ENCODE measurements at places on chromosomes 3 and 15.
A peak's percentile ranks its signal among the peaks of the same experiment; 100 is the strongest.

DNA sequence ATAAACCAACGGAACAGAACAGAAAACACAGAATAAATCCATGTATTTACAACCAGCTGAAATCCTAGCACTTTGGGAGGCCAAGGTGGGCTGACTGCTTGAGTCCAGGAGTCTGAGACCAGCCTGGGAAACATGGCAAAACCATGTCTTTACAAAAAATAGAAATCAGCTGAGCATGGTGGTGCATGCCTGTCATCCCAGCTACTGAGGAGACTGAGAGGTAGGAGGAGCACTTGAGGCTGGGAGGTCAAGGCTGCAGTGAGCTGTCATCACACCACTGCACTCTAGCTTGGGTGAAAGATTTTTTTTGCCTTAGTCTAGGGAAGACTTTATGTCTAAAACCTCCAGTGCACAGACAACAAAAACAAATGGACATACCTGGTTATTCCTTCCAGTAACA lies 120.7 kb downstream of the STT3B start:
- DNase-seq: no peak

GRCh38 chr3:178482981-178483380 lies 53.3 kb upstream of the KCNMB2 start:
- no peak for DNase-seq

GRCh38 chr3:73538486-73538885 lies 86.3 kb downstream of the PDZRN3 start:
- no peak for DNase-seq

DNA sequence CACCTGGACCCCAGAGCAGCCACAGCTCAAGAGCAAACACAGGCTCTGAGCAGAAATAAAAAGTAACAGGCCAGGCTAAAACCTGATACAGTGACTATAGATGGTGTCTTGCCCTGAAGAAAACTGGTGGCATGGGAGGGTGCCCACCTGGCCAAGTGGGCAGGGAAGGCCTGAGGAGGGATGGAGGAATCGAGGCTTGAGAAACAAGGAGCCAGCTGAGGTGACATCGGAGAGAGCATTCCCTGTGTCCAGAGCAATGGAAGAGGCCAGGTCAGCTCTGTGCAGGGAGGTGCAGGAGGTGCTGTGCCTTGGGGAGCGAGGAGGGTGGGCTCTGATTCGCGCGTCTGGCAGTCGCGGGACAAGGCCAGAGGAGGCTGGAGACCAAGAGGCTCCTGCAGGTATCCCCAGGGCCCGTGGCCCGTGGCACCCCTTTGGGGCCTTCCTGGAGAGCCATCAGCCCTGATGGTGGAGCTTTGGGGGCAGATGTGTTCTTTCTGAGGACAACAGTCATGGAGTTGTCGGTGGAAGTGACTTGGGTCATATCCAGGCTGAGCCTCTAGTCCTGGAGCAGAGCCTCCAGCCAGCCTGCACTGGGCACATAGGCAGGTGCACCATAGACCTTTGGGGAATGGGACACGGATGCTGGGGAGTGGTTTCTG lies 56.1 kb downstream of the PLXNA1 start:
- no peak for DNase-seq

DNA sequence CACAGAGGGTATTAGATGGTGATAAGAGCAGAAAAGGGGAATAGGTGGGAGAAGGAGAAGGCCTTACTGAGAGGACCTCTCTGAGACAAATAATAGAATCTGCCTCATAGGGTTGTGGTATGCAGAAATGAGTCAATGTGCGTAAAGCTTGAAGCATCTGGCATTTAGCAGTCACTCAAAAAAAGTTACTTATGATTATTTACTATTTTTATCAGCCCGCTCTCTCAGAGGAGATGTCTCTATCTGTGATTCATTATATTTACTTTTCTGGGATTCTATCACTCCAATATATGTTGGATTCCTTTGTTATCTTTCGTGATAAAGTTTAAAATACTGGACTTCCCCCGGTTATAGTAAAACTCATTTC lies 4.6 kb upstream of the TM4SF1 start:
- no peak for DNase-seq

GRCh38 chr3:159922861-159923312 lies 65.7 kb upstream of the IL12A start:
- DNase-seq: no peak

- DNase-seq: no peak
Measured at GRCh38 chr3:7692866-7693265, 808.8 kb upstream of the LMCD1 start.

DNA sequence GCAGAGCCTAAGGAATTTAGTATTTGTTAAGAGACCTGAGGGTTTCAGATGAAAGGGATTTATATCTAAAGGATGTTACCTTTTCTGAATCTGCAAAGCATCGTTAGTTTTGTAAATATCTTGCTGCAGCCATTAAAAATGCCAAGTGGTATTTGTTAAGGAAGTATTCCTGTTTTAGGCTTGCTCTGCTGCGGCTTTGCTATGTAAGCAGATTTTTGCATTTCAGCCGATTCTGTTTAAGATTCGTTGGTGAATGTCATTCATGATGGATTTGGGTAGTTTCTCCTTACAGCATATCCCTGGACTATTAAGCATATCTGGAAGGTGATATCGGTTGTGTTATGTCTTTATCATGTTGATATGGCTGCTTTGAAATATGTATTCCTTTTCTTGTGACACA lies 1.0 kb downstream of the USP8 start:
- no peak for DNase-seq

- DNase-seq: peak; percentile 72
Measured at GRCh38 chr3:33798418-33799201, at the start of gene PDCD6IP. Gene PDCD6IP, plus strand, starts transcription at chr3:33798630. Its CDS starts 99 bp downstream, at chr3:33798729.

DNA sequence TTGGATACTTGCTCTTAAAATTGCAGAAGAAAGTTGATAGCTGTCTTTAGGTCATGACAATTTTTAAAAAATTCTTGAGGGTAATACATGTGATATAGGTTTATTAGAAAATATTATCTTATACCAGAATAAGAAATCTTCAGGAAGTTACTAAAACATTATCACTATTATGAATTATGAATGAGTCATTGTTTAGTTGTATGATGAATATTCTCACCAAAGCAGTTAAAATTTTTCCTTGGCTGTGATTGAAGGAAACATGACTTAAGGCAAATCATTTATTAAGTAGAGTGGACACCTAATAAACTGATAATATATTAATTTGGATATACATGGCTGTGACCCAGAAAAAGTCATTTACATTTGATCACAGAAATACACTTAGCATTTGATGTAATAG lies 30.1 kb downstream of the APPL1 start:
- DNase-seq: no peak

GRCh38 chr15:86846036-86846435 lies 766.4 kb downstream of the AGBL1 start:
- no peak for DNase-seq

- DNase-seq: no peak
Measured at GRCh38 chr3:74643636-74644035, 29.2 kb upstream of the CNTN3 start.
